ENCODE measurements at places on chromosomes 7 and 10.
A peak's percentile ranks its signal among the peaks of the same experiment; 100 is the strongest.

DNA sequence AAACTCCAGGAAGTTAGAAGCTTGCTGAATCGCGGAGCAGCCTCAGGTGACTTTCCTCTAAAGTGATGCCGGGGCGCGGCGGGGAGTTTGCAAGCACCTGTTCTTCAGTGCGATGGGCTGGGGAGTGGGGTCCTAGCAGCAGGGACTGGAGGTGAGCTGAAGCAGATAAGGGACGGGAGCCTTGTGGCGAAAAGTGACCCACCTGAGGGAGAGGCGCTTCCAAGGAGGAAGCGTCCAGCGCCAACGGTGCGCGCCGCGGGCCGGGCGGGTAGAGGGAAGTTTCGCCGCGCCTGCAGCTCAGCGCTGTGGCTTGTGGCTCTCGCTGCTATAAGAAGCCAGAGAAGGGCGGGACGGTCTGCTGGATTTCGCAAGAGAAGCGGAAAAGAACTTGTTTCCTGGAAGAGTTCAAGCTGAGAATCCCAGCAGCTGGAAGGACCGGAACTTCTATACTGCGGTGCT, at the start of gene STEAP4:
Gene STEAP4 (minus strand): TSS at position 305 of the 459 bp plus-strand sequence. CDS start 22,625 bp downstream, outside the sequence.
- no peak for DNase-seq

DNA sequence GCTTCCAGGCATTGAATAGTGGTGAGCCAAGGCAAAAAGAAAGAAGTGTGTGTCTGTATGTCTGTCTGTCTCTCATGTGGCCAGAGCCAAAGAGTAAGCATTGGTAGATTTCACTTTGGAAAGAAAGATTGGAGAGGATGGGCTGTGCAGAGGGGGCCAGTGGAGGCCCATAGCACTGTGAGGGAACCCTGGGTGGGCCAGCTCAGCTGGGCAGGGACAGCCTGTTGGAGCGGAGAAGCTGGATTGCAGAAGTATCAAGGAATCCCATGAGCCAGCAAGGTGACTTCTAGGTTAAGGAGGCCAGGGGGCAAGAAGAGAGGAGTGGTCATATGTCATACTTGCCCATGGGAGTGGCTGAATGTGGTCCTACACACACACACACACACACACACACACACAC, 1.5 kb upstream of the GRID1 start:
- no peak for DNase-seq

- DNase-seq: no peak
These were observed 31.2 kb downstream of the SMNDC1 start for GRCh38 chr10:110273474-110273873.

- no peak for DNase-seq
These were observed 154.5 kb upstream of the ZNF32 start for GRCh38 chr10:43802988-43803696.

DNA sequence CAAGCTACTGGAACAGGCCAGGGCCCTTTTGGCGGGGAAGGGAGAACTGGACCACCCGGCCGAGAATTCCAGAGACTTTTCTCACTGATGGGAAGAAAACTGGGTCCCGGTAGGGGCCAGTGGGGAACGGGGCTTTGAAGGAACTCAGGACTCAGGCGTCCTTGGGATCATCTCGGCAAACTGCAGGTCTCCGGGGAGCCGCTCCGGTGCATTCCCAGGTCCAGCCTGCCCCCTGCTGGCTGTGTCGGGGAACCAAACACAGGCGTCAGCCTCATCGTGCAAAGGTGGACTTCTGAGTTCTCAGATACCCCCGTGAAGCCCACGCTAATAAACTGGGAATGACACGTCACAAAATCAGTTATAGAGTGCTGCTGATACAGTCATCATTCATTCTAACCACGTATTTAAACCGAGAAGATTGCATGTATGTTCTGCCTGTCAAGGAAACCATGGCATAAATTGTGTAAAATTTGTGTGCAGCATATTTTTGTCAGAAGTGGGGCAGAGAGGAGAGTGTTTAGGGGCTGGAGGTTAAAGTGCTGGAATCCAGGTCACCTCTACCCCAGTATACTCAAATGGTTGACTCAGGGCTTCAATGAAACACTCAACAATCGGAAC, 76.1 kb upstream of the CPXM2 start:
- DNase-seq: peak; percentile 48

GRCh38 chr7:27940341-27940740, 200.4 kb downstream of the TAX1BP1 start:
- no peak for DNase-seq
